Activated T-helper 2 cell treated with anti-CD3 and anti-CD28 coated beads, Interferon-gamma antibody, Interleukin-2, Interleukin-4, amounts not matched to agents 10 μg/mL and 5 μg/mL and 100 μg/mL, durations not matched to agents 14 hours and 24 hours and 36 hours (primary cell): ENCODE measurements at places on chromosomes 3 and 15.
A peak's percentile ranks its signal among the peaks of the same experiment; 100 is the strongest.

GRCh38 chr3:58801541-58801940 is 135.0 kb upstream of the FAM3D start:
- H3K27ac ChIP-seq, result no peak overlapping the region
- H3K36me3 ChIP-seq, result no peaks in the 10 kb centered on the region
- no peak overlapping the region for H3K4me3 ChIP-seq
- DNase-seq, result no peak

DNA sequence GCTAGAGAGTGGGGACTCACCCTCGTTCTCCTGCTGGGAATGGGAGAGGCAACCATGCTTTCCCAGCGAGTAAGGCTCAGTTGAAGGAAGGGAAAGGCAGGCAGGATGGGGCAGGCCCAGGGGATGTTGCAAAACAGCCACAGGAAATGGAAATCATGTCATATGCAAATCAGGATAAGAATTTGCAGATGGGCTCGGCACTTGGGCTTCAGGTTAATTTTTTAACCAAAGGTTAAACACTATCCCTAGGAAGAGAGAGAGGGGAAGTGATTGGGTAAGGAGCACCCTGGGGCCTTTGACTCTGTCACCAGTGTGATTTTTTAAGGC is 14.6 kb upstream of the PLA2G4E start:
- H3K4me3 ChIP-seq, result no peak overlapping the region
- H3K4me1 ChIP-seq, result peaks cover 7% of the 10 kb centered on the region
- H3K27me3 ChIP-seq, result no peaks in the 10 kb centered on the region
- no peaks in the 10 kb centered on the region for H3K36me3 ChIP-seq
- no peak overlapping the region for H3K27ac ChIP-seq

- no peak overlapping the region for H3K27ac ChIP-seq
- no peak for DNase-seq
- no peaks in the 10 kb centered on the region for H3K36me3 ChIP-seq
- no peaks in the 10 kb centered on the region for H3K4me1 ChIP-seq
- H3K4me3 ChIP-seq, result no peak overlapping the region
Observed at GRCh38 chr3:133049491-133049890, 11.3 kb downstream of the TMEM108 start.

DNA sequence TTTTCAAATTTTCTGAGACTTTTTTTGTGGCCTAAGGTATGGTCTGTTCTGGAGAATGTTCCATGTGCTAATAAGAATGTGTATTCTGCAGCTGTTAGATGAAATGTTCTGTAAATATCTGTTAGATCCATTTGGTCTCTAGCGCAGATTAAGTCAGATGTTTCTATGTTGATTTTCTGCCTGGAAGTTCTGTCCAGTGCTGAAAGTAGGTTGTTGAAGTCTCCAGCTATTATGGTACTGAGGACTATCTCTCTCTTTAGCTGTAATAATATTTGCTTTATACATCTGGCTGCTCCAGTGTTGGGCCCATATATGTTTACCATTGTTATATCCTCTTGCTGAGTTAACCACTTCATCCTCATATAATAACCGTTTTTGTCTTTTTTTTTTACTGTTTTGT is 13.2 kb upstream of the TUBGCP5 start:
- H3K4me3 ChIP-seq, result no peak overlapping the region
- no peak for DNase-seq
- H3K27me3 ChIP-seq, result peaks cover 7% of the 10 kb centered on the region
- no peaks in the 10 kb centered on the region for H3K4me1 ChIP-seq
- no peaks in the 10 kb centered on the region for H3K36me3 ChIP-seq

DNA sequence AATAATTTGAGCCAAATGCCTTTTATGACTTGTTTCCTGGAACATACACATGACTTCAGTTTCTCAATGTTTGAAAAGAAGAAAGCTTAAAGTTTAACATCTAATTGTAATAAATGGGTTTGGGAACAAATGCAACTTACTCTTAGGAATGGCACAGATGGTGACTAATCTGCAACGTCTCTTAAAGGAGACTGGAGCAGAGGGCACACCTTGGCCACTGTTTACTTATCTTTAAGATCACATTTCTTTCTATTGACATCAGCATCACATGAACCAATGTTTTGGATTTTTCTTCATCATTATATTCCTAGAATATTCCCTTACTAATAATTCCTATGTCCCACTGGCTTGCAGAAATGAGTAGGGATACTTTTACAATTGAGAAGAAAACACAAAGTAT is 229.5 kb downstream of the CHL1 start:
- no peak overlapping the region for H3K4me3 ChIP-seq
- no peaks in the 10 kb centered on the region for H3K4me1 ChIP-seq
- no peak for DNase-seq
- H3K27ac ChIP-seq, result no peak overlapping the region

DNA sequence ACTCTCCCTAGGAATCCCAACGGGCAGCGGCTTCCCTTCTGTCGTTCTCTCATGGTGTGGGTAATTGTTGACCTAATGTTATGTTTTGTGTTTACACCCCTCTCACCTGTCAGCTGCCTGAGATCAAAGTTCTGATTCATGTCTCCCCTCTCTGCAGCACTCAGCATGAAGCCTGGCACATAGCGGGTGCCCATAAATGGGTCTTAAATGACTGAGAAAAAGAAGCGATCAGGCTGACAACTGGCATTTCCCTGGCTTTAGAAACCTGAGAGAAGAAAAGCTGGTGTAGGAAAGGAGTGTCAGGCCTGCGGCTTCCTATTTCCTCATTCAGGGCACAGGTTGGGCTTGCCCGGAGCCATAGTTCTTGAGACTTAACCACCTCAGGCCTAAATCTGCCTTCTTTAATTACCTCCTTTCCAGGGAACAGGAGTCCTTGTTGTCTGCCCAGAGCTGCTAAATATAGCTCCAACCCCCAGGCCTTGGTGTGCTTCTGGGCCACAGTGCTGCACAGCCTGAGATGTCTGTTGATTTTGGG is 31.8 kb downstream of the LPP start:
- no peak for DNase-seq
- H3K27me3 ChIP-seq, result no peaks in the 10 kb centered on the region
- H3K4me1 ChIP-seq, result peaks cover 35% of the 10 kb centered on the region
- H3K36me3 ChIP-seq, result peaks cover 12% of the 10 kb centered on the region

GRCh38 chr3:55827786-55828185 is 340.7 kb upstream of the WNT5A start:
- no peak overlapping the region for H3K27ac ChIP-seq
- no peaks in the 10 kb centered on the region for H3K27me3 ChIP-seq
- DNase-seq, result no peak
- no peaks in the 10 kb centered on the region for H3K36me3 ChIP-seq
- H3K4me1 ChIP-seq, result no peaks in the 10 kb centered on the region

GRCh38 chr3:132669256-132669777 is 9.2 kb downstream of the UBA5 start:
- no peak overlapping the region for H3K27ac ChIP-seq
- H3K27me3 ChIP-seq, result no peaks in the 10 kb centered on the region
- no peak overlapping the region for H3K4me3 ChIP-seq
- H3K4me1 ChIP-seq, result peaks cover 13% of the 10 kb centered on the region
- DNase-seq, result no peak
- H3K36me3 ChIP-seq, result peaks cover 50% of the 10 kb centered on the region

DNA sequence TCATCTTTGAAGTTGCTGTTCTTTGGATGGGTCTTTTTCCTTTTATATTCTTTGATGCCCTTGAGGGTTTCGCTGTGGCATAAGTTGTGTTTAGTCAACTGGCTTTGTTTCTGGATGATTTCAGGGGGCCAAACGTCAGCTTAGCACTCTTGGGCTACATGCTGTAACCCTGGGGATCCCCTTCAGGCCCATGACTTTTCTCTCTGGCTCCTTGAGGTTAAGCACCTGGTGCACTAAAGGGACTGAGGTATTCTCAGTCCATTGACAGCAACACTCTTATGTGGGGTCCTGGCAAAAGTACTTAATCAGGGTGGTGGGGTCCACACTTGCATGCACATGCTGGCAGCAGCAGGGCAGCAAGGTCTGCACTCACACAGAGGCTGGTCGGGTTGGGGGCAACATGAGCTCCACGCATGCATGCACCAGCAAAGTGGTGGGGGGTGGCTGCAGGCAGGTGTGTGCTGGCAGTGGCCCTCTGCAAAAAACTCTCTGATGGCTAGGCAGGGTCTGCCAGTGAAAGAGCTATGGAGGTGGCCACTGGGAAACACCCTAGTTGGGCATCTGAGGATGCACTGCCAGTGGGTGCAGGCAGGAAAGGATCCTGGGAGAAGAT is 38.1 kb upstream of the CD200R1L start:
- H3K36me3 ChIP-seq, result no peaks in the 10 kb centered on the region
- no peak overlapping the region for H3K4me3 ChIP-seq
- peaks cover 10% of the 10 kb centered on the region for H3K27me3 ChIP-seq
- H3K4me1 ChIP-seq, result no peaks in the 10 kb centered on the region

DNA sequence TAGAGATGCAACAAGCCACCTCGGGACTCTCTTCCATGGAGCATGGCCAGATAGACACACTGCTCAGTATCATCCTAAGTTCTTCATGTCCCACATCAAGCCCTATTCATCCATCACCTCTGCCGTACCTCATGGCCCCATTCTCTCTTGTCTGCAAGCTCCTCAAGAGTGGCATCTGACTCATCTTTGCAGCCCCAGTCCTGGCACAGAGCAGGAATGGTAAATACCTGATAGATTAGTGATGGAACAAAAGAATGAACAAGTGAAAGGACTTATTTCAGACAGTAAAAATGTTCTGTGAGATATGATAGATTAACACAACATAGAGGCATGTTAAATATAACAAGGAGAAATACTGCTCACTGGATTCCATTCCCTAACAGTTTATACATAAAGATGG is 176.4 kb downstream of the ISL2 start:
- DNase-seq, result no peak
- H3K36me3 ChIP-seq, result no peaks in the 10 kb centered on the region
- no peaks in the 10 kb centered on the region for H3K27me3 ChIP-seq

GRCh38 chr3:2958551-2958950 is 151.6 kb downstream of the IL5RA start:
- H3K4me3 ChIP-seq, result no peak overlapping the region
- H3K27ac ChIP-seq, result no peak overlapping the region
- H3K4me1 ChIP-seq, result no peaks in the 10 kb centered on the region
- DNase-seq, result no peak

- DNase-seq, result no peak
- H3K4me1 ChIP-seq, result peaks cover 41% of the 10 kb centered on the region
- peak overlapping the region; percentile 99 for H3K4me3 ChIP-seq
- peaks cover 18% of the 10 kb centered on the region for H3K36me3 ChIP-seq
Observed at GRCh38 chr3:132418916-132419315, 1.6 kb downstream of the DNAJC13 start.

DNA sequence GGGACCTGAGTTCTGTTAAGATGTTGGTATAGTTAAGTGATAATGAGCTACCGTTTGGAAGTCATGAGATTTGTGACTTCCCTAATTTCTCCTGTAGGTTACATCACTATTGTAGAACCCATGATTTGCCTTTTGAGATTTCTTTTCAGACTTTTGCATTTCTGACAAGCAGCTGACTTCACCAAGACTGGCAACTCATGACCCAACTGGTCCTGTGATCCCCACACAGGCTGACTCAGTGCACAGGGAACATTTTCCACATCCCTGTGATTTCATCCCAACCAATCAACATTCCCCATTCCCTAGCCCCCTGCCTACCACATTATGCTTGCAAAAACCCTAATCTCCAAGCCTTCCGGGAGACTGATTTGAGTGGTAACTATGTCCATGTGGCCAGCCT is 242.1 kb upstream of the PDZRN3 start:
- H3K27ac ChIP-seq, result no peak overlapping the region
- no peak overlapping the region for H3K4me3 ChIP-seq
- no peaks in the 10 kb centered on the region for H3K36me3 ChIP-seq
- DNase-seq, result no peak

GRCh38 chr3:195708061-195708460 is 12.7 kb upstream of the MUC20 start:
- no peaks in the 10 kb centered on the region for H3K4me1 ChIP-seq
- H3K27me3 ChIP-seq, result no peaks in the 10 kb centered on the region
- no peak overlapping the region for H3K4me3 ChIP-seq
- H3K36me3 ChIP-seq, result peaks cover 33% of the 10 kb centered on the region

DNA sequence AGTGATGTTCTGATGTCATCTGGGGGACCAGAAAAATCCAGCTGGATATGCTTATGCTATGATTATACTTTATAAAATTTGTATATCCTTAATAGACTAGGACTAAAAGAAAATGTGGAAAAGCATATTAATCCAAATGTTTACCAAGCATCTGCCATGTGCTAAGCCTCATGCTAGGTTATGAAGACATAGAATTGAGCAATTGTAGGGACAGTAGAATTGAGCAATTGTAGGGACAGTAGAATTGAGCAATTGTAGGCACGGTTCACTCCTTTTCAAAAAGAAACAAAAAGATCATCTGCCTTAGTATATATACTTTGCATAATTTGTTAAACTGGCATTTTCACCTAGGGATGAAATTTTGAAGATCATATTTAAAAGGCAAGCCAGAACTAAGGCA is 18.3 kb downstream of the ABHD5 start:
- peaks cover 12% of the 10 kb centered on the region for H3K36me3 ChIP-seq
- H3K4me3 ChIP-seq, result no peak overlapping the region
- DNase-seq, result no peak

DNA sequence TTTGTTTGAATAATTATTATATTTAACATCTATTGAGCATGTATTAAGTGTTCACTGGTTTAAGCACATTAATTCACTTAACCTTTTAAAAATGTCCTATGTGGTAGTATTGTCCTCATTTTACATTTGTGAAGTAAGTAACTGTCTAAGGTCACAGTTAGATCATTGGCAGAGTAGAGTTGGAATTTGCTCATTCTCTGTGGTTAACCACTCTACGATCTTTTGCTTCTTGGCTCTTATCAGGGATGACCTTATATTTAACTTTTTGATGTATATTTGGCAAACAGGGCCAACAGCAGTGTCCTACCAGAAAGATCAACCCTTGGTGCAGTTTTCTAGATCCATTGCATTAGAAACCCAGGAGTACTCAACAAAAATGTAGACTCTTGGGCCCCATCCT is 34.0 kb downstream of the PXK start:
- peak overlapping the region; percentile 76 for H3K27ac ChIP-seq
- no peaks in the 10 kb centered on the region for H3K27me3 ChIP-seq
- H3K4me3 ChIP-seq, result peak overlapping the region; percentile 7
- H3K4me1 ChIP-seq, result peaks cover 48% of the 10 kb centered on the region

DNA sequence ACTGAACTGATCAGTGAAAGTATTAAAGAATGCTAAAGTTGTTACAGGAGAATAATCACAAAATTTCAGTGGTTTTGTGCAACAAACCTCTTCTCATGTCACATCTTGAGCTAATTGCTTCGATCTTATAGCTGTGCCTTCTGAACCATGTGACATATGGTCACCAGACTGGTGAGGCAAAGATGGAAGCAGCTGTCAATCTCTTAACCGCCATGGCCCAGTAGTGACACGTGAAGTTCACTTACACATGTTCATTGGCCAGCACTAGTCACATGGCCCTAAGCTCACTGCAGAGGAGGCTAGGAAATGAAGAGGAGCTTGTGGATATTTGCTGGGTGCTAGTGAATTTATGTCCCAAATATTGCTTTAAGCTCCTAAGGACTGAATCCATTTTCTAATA is 32.5 kb downstream of the BOC start:
- no peak for DNase-seq
- no peak overlapping the region for H3K4me3 ChIP-seq
- peaks cover 2% of the 10 kb centered on the region for H3K27me3 ChIP-seq
- no peaks in the 10 kb centered on the region for H3K36me3 ChIP-seq
- no peak overlapping the region for H3K27ac ChIP-seq
